Stimulated activated CD4-positive, alpha-beta T cell treated with anti-CD3 and anti-CD28 coated beads, Interleukin-12 subunit alpha, Interleukin-12 subunit beta, amount 100 ng/mL, for 24 hours (primary cell): ENCODE measurements at places on chromosomes 7 and 10.

GRCh38 chr7:113799896-113800295 lies 118.9 kb downstream of the PPP1R3A start:
- no peak for DNase-seq

DNA sequence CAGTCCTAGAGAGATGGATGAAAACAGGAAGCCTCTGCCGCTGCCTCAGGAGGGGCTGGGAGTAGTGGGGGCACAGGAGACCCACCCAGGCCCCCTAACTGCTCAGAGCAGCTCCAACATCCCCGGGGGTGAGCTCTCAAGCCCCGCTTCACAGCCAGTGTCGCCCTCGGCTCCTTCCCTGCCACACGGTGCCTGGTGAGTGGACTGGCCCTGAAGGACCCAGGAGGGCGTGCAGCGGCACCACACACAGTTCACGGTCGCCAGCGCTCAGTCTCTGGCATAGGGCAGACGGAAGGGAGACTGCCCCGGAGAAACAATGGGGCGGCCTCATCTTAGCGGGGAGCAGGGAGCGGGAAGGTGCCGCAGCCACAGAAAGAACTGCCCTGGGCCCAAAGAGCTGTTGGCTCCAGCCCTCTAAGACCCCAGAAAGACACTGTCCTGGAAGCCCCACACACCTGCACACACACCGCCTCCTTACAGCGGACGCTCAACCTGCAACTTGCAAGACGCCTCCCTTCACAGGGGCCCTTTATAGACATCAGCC lies 1.2 kb downstream of the CLDN15 start:
- DNase-seq: no peak

DNA sequence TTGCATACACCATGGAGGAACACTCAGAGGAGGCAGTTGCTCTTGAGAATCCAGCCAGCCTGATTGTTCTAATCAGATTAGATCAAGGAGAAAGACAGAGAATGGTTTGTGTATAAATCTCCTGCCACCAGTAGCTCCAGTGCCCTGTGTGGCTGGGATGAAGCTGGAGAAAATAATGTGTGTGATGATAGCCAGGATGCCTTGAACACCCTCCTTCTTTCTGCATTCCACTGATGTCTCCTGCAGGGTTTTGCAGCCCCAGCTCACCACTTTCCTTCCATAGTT lies 614.7 kb upstream of the FOXK1 start:
- no peak for DNase-seq

DNA sequence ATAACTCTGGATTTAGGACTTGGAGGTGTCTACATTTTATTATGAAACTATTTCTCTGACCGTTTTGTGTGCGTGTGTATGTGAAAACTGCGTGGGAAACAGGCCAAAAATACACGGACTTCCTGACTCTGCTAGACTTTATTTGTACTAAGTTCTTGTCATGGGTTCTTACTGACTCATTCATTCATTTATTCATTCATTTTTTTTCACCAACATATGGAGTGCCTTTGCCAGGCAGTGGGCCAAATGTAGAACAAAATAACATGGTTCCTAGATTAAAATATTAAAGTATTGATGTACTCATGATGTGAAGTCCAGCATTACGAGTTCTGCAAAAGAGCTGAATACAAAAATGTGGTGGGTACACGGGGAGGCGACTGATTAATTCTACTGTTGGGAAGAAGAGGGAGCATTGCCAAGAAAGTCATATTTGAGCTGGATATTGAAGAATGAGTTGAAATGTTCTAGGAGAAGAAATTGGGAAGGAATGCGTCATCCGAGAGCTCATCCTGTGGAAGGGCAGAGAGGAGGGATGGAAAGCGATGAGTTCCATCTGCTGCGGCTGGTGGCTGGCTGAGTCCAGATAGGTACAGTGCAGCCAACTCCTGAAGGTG lies 24.6 kb downstream of the CACNB2 start:
- no peak for DNase-seq

DNA sequence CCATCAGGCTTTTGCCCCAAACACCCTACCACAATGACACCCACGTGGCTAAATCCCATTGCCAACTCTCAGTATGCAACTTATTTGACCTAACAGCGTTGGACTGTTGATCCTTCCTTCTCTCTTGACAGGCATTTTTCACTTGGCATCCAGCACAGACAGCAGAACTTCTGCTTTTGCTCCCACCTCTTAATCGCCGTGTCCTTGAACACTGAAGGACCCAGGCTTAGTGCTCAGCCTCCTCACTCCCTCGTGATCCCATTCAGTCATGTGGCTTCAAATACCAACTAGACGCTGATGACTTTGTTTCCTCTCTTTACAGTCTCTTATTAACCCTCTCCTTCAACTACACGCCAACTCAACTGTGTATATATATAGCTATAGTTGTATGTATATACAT lies 25.0 kb downstream of the ZFAND2A start:
- no peak for DNase-seq
